Mammary epithelial cell (primary cell): ENCODE measurements at places on chromosomes 4 and X. TPM values are rescaled to one million over a fixed set of nuclear protein-coding genes. Genes with fewer than 3 reads are reported as not detected.

The TGIF2LX gene
- not detected for polyA plus RNA-seq

The TCEAL6 gene
- polyA plus RNA-seq = not detected

DNA sequence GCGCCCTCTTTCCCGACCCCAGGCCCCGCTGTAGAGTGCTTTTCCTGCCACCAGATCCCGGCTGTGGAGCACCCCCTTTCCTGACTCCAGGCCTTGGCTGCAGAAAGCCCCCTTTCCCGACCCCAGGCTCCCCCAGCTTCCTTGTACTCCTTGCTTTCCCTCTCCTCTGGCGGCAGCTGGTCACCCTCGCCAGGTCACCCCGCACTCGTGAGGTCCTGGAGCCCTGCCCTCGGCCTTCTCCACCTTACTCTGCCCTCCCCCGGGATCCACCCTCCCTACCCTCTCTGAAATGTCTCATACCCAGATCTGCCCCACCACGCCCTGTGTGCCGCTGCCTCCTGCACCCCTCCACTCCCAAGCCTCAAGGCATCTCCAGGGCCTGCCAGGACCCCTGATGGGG, 25.0 kb upstream of the C4orf50 start:
- no peak for DNase-seq

GRCh38 chrX:78658845-78659744, at the start of gene RTL3:
RTL3 (minus strand) TSS chrX:78659328; CDS start chrX:78658420, 908 bp downstream.
- peak; percentile 44 for DNase-seq

DNA sequence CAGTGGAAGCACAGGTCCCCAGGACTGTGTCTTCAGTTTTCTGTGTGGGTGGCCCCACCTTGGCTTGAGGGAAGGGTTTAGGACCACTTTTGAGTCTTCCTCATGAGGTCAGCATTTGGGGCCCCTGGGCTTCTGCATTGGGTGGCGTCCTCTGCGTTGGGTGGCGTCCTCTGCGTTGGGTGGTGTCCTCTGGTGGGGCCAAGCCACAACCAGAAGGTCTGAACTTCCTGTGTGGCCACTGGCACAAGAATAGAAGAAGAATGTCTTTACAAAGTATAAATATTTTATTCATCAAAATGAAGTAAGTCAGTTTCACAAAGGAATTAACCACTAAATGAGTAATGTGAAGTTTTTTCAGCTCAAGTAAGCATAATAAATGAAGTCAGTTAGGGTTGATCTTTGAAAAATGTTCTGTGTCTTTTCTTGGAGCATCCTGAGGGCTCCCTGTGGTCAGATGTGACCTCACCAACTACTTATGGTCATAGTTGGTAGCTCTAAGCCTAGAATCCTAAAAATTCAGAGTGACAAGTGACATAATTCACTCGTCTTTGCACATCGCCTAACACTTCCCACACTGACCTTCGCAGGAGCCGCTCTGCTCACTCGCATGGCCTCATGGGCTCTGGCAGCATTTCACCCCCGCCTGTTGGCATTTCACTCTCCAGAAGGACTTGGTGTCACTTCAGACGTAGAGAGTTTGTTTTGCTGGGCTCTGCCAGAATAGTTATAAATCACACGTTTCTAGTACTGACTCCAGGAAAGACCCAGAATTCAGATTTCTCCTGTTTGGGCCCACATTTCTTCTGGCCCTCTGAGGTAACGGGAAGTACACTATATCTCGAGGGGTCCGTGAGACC, 39.0 kb upstream of the HGFAC start:
- DNase-seq = peak; percentile 5

GRCh38 chrX:81174286-81174685, 27.4 kb downstream of the HMGN5 start:
- peak; percentile 14 for DNase-seq

DNA sequence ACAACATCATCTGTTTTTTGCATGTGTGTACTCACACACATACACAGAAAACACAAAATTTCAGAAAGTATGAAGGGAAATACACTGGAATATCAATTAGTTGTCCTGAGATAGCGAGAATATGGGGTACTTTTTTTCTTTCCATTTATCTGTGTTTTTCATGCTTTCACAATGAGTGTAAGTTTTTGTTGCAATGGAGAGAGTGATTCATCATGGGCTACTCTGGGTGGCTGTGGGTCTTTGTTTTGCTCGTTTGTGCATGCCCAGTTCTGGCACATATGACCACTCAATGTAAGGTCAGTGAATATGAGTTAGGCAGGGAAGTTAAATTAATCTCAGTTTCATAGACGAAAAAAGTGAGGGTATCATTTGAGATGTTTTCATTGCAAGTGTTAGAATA, 26.9 kb downstream of the XK start:
- peak; percentile 66 for DNase-seq

GRCh38 chrX:27815209-27815608, 7.4 kb downstream of the MAGEB10 start:
- peak; percentile 39 for DNase-seq

- peak; percentile 56 for DNase-seq
Measured at GRCh38 chrX:120315776-120316175, 4.5 kb upstream of the TMEM255A start.

DNA sequence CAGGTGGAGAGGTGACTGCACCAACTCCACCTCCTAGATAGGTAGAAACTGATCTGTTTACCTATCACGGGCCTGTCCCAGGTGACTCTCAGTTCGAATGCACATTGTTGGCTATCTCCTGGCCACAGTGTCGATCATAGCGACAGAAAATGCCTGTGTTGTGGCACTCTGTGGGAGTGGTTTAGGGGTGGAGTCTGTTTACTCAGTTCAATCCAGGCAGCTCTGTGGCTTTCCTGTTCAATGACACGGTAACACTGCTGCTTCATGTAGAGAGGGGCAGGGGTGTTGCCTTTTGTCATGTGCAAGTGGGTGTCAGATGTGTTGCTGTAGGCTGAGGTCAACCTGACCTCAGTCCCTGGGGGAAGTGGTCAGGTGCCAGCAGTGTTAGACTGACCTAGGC, 1602.4 kb downstream of the TECRL start:
- no peak for DNase-seq

- no peak for DNase-seq
Measured at GRCh38 chrX:107551546-107551945, 76.8 kb upstream of the PRPS1 start.
